GM20000 (cell line): ENCODE measurements at places on chromosomes 5 and 9.

DNA sequence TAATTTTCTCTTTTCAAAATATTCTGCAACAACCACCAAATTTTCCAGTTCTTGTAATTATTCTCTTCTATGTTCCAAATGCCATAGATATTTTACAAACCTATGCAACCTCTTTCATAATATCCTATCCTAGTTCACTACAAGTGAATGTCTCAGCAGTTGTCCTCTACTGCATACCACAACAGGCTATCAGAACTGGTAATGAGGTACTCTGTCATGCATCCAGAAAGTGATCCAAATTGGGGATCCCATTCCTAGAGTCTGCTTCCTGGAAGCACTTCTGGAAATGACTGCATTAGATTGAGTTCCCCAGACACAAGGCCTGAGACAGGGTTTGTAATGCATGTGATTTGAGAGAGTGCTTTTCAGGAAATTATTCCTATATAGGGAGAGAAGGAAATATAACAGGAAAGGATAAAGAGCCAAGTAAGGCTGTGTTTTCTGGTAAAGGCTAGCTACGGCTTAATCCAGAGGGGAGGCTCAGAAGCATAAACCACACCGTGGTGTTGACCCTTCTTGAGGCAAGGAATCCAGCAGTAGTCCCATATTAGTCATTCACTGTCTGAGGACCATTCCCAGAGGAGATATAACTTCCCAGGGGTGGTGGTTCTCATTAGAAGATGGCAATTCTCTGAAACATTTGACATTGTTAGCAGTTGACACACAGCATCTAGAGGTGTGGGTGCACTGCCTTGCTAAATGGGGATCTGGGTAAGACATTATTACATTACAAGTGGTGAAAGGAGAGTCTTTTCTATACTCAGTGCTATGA lies 80.3 kb upstream of the FST start:
- no peak for DNase-seq

- DNase-seq, result no peak
These were observed 20.9 kb downstream of the SH3GLB2 start for GRCh38 chr9:129007035-129007765.

DNA sequence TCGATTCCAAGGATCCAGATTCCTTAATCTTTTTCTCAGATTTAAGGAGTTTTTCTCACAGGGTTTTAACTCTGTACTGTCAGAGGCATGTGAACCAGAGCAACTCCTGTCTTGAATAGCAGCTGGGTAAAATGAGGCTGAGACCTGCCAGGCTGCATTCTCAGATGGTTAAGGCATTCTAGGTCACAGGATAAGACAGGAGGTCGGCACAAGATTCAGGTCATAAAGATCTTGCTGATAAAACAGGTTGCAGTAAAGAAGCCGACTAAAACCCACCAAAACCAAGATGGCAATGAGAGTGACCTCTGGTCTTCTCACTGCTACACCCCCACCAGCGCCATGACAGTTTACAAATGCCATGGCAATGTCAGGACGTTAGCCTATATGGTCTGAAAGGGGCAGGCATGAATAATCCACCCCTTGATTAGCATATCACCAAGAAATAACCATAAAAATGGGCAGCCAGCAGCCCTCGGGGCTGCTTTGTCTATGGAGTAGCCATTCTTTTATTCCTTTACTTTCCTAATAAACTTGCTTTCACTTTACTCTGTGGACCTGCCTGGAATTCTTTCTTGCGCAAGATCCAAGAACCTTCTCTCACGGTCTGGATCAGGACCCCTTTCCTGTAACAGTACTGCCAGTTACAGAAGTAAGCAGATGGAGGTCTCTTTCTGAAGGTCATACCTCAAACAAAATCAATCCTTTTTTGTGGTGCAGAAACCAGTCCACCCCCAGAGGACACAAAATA lies 87.1 kb downstream of the SLC38A9 start:
- no peak for DNase-seq

DNA sequence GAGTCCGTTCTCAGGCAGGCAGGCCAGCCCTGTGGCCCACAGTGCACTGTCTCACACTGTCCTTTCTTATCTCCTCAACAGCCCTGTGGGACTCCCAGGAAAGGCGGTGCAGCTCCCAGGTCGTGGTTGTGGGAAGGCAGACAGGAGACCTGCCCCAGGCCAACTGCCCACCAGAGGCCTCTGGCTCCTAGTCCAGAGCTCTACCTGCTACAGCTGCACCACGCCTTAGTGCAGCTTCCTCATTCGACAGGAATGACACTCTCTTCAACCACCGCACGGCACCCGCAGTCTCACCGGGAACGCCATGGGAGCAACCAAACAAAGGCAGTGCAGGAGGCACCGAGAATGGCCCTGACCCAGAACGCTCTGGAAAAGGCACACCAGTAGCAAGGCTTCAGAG lies 25.3 kb downstream of the CAMSAP1 start:
- DNase-seq, result no peak

GRCh38 chr9:129089246-129089645 lies 8.3 kb downstream of the DOLPP1 start:
- DNase-seq, result no peak

DNA sequence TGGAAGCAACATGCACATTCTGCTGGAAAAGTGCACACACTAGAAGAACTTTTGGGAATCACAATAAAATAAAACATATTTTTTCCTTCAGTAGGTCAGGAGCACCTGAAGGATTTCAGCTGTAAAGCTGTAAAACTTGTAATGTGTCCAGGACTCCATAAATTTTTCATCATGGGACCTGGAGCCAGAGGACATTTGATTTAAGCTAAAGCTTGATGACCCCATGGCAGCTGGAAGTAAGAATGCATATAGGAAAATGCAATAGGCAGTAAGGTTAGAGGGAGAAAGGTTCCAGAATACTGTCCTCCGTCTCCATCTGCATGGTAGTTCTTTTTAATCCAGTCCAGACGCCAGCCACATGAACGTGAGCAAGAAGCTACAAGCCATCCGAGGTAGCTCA lies 166.0 kb downstream of the ADAMTSL1 start:
- no peak for DNase-seq

DNA sequence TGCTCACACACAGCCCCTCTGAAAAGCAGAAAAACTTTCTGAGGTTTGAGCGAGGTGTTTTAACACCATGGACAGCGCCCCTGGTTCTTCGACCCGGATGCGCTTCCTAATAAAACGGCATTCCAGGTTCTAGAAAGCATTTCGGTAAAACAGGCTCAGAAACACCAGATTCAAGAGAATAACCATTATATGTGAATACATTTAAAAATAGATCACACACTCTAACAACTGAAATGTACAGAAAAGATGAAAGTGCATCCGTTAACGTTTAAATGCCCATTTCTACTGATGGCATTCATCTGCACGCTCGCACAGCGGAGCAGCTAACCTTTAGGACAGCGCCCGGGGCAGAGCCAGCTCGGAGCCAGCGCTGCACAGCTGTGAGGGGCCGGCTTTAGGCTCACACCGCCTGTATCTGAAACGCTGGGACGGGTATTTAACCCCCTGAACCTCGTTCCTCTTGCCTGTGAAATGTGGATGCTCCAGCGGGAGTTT lies 26.3 kb upstream of the TENT4A start:
- no peak for DNase-seq

GRCh38 chr9:124708633-124709291 lies 62.3 kb downstream of the NR6A1 start:
- DNase-seq, result no peak

- no peak for DNase-seq
These were observed 69.4 kb downstream of the PPIC start for GRCh38 chr5:122967085-122967484.

DNA sequence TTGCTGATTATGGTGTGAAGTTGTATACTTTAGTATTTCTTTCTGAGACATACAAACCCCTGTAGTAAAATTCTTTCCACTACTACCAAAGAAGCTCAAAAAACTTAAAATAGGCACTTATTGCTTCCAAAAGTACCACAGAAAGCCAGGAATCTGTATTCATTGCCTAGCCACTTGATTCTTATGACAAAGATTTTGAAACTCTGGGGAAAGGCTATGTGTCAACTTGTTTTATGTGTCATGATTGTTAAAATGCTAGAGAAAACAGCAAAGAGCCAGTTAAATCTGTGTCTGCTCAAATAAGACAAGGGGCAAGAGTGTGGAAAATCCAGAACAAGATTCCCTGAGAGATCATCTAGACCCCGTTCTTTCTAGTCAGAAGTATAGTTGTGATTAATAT lies 6.0 kb downstream of the KIF2A start:
- no peak for DNase-seq
